Stimulated activated CD8-positive, alpha-beta memory T cell treated with anti-CD3 and anti-CD28 coated beads, Interleukin-2, amount 100 ng/mL, for 1 hour (primary cell): ENCODE measurements at places on chromosomes 6 and 20.

DNA sequence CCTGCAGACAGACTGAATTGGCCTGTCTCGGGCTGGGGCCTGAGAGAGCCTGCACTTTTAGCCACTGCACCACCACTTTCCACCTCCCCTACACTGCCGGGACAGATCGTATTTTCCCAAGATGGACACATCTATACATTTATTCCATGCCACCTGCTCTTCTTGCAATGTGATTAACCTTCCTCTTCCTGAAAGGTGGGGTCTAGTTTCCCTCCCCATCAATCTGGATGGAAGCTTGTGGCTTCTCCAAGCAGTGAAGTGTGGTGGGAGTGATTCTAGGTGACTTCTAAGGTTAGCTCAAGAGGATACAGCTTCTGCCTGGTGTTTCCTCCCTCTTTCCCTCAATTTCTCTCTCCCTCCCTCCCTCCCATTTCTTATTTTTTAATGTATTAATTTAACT lies 150.3 kb upstream of the PROKR2 start:
- DNase-seq = no peak

DNA sequence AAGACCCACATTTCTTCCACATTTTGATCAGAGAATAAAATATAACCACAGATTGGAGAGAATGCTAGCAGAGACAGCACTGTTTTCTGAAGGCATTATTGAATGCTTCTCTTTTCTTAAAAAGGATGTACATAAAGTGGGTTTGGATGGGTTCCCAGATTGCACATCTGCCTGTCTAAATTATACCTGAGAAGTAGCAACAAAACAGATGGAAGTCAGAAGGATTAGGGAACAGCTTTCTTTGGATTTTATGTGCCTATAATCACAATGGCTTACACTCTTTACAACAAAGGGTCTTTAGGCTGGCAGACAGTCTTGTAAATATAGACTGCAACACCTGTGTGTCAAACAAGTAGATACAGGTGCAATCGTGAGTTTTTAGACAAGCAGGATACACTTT lies 622.2 kb upstream of the MANEA start:
- DNase-seq = no peak

DNA sequence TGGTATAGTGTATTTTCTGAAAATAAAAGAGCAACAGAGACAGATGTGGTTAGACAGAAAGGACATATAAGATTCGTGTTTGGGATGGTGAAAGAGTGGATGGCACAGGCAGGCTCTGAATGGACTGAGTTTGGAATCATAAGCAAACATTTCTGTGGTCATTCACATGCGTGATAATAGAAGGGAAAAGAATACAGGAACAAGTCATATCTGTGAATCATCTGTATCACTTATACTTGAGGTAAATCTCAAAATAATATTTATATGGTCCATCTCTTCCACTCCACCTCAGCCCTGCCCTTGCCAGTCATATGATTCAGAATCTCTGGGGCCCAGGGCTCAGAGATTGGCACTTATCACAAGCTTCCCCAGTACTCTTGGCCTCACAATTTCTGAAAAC lies 535.1 kb downstream of the BCKDHB start:
- DNase-seq = no peak

GRCh38 chr6:95365454-95365853 lies 211.9 kb upstream of the MANEA start:
- DNase-seq = no peak

- DNase-seq = no peak
Observed at GRCh38 chr6:100673641-100674040, 207.5 kb downstream of the ASCC3 start.

DNA sequence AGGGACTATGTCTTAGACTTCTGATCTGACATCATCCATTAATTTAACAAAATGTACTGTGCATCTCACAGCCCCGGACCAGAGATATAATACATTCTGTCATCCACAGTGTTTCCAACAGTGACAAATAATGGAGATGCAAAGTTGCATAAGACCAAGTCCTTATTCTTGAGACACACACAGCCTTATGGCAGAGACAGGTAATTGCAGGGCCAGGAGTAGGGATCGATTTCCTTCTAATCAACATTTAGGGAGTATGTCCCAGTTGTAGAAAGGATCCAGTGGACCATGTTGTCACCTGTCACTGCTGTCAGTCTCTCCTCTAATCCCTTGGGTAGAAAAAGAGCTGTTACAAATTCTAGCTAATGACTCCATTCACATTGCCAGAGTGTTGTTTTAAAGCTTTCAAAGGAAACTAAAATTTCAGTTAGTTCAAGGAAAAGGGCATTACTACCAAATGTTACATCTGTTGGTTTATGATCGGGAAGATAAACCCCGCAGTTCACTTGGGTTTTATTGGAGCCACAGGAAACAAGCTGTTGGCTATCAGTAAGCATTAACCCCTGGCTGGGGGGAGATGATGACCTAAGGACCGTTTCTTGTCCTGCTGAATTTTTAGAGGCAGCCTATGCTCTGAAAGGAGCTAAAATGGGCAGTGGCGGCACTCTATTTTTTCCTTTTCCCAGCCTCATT lies 111.4 kb upstream of the ATXN1 start:
- DNase-seq = no peak

DNA sequence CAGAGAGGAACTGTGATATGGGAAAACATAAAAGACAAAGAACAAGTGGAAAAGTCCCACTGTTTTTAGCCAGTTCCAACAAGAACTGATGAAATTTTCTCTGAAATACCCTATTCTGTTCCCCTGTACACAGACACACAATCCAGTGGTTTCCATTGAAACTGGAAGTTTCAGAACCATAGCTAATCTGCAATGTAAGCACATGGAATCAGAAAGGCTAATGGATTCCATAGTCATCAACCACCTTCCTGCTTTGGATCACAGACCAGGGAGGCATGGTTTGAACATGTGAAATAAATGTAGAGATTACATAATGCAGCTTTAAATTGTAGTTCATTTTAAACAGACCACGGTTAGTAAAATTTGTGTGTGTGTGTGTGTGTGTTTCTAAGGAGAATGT lies 242.1 kb downstream of the GJA1 start:
- no peak for DNase-seq

GRCh38 chr6:119856136-119856535 lies 506.6 kb upstream of the MAN1A1 start:
- no peak for DNase-seq

DNA sequence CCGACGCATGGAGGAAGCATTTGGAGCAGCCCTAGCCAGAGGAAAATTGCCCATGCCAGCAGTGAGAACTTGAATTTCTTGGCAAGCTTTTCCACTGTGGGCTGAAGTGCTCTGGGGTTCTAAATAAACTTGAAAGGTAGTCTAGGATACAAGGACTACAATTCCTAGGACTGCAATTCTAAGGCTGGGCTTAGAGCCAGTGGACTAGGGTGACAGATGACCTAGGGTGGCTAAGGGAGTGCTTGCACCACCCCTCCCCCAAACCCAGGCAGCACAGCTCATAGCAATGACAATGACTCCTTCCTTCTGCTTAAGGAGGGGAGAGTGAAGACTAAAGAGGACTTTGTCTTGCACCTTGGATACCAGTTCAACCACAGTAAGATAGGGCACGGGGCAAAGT lies 122.3 kb downstream of the THBS2 start:
- no peak for DNase-seq

- no peak for DNase-seq
Observed at GRCh38 chr6:31838968-31839367, 11.4 kb downstream of the HSPA1B start.
